ENCODE measurements at places on chromosomes 2 and 18. TPM values are rescaled to one million over a fixed set of nuclear protein-coding genes. Genes with fewer than 3 reads are reported as not detected.

The SH2D6 gene
- not detected for total RNA-seq

The AAMP gene
- total RNA-seq = 97.7 TPM

The FBXO41 gene
- 2.3 TPM for total RNA-seq

The TPGS2 gene
- total RNA-seq = 233 TPM

The STEAP3 gene
- total RNA-seq = 17.4 TPM

The DSG4 gene
- not detected for total RNA-seq

The FLACC1 gene
- total RNA-seq = 0.15 TPM

The KYNU gene
- under 0.01 TPM for total RNA-seq

The M1AP gene
- total RNA-seq = not detected

The ST6GAL2 gene
- 39.5 TPM for total RNA-seq

The LYG2 gene
- total RNA-seq = not detected

The CCDC150 gene
- total RNA-seq = 3.8 TPM

The SLC38A11 gene
- total RNA-seq = 0.34 TPM

The CAVIN2 gene
- total RNA-seq = 240 TPM

The DNER gene
- total RNA-seq = 13.4 TPM

The NGEF gene
- total RNA-seq = 0.47 TPM

The UGT1A4 gene
- 0.12 TPM for total RNA-seq

The KLHL41 gene
- total RNA-seq = 0.87 TPM

The TUBB8B gene
- not detected for total RNA-seq

The COQ10B gene
- total RNA-seq = 35.1 TPM

The KCNIP3 gene
- 2.2 TPM for total RNA-seq

The ARHGAP25 gene
- total RNA-seq = 24.9 TPM

The LOXHD1 gene
- total RNA-seq = not detected

The PAIP2B gene
- total RNA-seq = 0.47 TPM
